ENCODE measurements at places on chromosomes 6 and 20. TPM values are rescaled to one million over a fixed set of nuclear protein-coding genes. Genes with fewer than 3 reads are reported as not detected.

DNA sequence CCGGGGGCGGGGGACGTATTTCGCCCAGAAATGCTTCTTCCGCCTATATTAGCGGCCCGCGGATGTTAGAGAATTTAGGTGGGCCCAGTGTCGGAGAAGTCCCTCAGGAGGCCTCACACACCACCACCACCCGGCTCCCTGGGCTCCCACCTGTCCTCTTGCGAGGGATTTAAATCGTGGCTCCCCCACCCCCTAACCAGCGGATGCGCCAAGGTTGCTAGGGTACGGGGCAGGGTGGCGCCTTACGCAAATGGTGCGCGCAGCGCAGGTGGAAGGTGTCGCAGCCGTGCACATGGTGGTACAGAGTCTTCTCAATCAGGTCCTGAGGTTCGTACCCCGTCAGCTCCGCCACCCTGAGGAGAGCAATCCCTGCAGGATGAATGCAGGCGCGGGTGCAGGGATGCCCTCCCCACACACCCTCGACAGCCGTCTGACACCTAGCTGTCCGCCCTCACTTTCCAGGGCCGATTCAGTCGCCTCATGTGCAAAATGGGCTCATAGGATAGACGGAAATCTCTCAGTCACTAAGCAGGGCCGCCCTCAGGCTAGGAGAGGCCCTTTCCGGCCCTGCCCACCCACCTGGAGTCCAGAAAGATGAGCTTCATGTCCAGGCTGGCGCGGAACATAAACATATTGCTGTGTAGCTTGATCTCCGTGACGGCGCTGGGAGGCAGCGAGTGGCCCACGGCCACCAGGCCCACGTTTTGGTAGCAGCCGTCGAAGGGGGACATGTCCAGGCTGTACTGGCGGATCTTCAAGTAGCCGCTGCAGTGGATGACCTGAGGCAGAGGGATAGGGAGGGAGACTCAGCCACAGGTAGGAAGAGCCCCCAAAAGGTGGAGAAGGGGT lies 16.6 kb downstream of the SIM1 start:
- H3K27me3 ChIP-seq = peaks cover 46% of the 10 kb centered on the region
- H3K4me1 ChIP-seq = no peaks in the 10 kb centered on the region
- H3K36me3 ChIP-seq = no peaks in the 10 kb centered on the region
- no peak for DNase-seq

DNA sequence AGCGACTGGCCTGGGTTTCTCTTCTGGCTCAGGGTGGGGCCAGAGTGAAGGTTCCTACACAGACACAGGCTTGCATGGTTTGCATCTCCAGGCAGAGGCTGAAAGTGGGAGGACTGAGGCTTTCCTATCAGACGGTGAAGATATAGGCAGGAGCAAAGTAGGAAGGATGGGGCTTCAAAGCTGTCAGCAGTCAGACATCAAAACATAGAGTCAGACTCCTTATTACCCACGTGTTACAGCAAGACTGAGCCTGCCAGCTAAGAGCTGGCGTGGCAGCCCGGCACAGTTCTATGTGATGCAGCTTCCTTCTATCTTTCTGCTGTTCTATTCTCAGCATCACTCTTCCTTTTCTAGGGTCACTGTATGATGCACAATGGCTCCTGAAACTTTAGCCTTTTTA lies 445.1 kb downstream of the DOK5 start:
- no peaks in the 10 kb centered on the region for H3K27me3 ChIP-seq
- H3K27ac ChIP-seq = no peak overlapping the region
- no peak overlapping the region for H3K4me3 ChIP-seq

Gene HSPA12B
- 10.5 TPM for total RNA-seq

DNA sequence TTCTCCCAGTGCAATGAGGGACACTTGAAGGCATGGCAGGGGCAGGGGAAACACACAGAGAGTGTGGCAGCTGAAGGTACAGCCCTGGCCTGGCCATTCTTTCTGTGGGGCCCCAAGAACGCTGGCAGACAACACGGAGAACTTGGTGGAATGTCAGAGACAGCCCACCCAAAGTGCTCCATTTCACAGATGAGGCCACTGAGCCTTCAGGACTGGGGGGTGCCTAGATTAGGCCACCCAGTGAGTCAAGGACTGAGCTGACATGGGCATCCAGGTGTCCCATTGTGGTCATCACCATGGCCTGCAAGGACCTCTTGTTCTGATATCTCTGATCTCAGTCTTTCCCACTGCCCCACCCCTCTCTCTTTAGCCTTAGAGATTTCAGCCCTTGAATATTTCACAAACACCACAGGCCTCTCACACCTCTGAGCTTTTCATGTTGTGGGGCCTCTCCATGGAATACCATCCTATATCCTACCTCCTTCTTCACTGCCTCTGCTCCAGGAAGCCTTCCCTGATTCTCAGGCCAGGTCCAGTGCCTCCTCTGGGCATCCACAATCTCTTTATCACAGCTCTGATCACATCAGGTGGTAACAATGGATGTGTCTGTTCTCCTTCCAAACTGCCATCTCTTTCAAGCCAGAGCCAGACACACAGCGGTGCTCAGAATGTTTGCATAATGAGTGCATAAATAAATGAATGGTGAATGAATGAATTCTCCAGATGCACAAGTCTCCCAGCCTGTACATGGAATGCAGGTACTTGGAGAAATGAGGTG lies 2.0 kb upstream of the RSPO4 start:
- H3K27me3 ChIP-seq = peaks cover 51% of the 10 kb centered on the region
- DNase-seq = peak; percentile 15
- H3K36me3 ChIP-seq = no peaks in the 10 kb centered on the region
- no peak overlapping the region for H3K4me3 ChIP-seq
- H3K27ac ChIP-seq = no peak overlapping the region

Gene KCNK17
- not detected for total RNA-seq

Gene BFSP1
- 3.6 TPM for total RNA-seq

All from sigmoid colon (tissue), 7 donors.